MV-4-11 (cell line): ENCODE measurements at places on chromosomes 1 and 21.

- peak; percentile 92 for DNase-seq
Measured at GRCh38 chr1:112522621-112523020, 13.9 kb downstream of the WNT2B start.

DNA sequence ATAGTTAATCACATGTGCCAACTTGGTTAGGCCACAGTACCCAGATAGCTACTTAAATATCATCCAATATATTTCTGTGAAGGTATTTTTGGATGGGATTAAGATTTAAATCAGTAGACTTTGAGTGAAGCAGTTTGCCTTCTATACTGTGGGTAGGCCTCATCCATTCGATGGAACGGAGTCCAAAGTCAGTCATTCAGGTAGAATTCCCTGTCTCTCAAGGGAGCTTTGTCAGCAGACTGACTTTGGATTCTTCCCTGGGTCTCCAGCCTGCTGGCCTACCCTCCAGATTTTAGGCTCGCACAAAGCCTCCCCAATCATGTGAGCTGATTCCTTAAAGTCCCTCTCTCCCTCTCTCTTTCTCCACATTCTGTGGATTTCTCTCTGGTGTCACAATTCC lies 145.1 kb upstream of the MAGI3 start:
- DNase-seq, result no peak

DNA sequence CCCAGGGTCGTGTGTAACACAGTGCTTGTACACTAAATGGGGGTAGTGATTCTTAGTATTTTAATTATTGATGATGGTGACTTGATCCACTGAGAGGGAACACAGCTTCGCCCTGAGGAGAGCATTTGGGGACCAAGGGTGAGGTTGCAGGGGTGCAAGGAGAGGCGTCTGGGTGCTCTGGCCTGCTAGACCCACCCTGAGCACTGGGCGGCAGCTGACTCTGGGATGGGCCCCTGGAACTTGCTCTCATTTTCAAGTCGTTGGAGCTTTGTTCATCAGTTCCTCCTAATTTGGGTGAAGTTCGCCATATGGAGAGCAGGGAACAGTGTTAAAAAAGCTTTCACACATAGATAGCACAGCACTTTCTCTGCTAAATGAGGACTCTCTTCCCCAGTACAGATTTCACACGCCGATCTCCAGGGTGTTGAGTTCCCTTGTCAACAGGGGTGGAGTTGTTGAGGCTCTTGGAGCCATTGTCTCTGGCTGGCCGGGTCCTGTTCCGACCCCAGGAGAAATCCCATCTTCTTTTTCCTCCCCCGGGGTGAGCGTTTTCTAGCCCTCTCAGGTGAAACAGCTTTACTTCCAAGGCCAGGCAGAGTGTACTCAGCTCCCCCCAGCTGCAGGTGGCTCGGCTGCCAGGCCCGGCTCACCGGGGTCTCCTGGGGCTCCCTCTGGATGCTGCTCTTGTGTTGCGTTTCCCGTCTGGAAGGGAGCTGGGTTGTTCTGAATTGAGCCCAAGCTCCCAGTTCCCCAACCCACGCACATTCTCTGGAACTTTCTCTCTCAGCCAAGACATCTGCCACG lies 367.4 kb downstream of the RPS6KC1 start:
- DNase-seq, result no peak

DNA sequence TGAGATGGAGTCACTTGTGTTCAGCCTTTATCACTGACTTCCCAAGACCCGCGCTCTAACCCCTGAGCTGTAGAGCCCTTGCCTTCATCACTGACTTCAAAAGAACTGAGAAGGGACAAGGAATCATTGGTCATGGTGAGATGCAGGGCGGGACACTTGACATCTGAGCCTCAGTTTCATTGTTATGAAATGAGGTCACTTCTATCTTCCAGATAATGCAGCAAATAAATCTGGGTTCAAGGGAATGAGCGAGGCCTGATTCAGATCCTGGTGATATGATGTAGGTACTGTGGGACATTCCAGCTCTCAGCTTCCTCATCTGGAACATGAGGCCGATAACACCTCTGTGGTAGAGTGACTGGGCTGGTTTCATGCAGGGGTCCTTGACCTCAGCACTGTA lies 13.8 kb downstream of the KAZN start:
- no peak for DNase-seq

DNA sequence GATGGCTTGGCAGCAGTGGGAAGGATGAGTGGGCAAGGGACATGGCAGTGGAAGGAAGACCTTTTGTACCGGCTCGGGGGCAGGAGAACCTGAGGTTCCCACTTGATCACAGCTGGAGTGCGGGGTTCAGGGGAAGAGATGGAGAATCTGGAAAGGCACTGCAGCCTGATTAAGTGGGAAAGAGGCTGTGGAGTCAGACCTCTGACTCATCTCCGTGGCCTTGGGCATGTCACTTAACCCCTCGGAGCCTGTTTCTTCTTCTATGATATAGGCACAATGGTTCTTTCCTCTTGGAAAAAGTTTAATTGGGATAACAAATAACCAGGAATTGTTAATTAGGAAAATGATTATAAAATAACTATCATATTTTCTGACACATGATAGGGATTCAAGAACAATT lies 13.1 kb upstream of the TMEM61 start:
- no peak for DNase-seq

- DNase-seq, result no peak
Measured at GRCh38 chr21:41630917-41631316, 123.0 kb upstream of the TMPRSS2 start.
